ENCODE measurements at places on chromosomes 7 and 10.

DNA sequence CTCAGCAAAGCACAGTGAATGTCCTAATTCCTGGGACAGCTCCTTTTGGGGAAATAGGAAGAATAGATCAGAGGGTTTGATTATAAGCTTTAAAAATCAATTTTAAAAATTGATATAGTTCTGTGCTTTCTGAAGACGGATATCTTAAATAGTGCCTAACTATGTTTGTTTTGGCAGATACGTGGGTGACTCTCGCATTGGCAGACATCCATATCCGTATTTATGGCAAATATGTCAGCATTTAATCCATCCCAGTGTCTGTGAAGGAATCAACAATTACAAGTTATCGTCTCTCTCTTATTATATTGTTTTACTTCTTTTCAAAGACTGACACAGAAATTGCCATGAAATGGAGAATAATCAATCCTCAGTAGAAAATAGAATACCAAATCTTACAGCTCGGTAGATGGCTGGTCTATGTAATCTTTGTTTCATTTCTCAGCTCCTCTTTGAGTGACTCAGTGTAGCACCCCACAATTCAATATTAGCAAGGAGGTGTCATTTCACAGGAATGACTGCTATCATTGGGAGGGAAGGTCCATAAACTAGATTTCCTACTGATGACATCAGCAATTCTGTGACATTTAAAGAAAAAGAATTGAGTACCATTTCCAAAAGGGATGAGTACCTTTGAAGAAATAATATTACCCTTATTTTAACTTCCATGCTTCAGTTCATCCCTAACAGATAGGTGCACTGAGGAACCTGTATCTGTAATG lies 186.4 kb upstream of the NFE2L3 start:
- DNase-seq, result no peak

DNA sequence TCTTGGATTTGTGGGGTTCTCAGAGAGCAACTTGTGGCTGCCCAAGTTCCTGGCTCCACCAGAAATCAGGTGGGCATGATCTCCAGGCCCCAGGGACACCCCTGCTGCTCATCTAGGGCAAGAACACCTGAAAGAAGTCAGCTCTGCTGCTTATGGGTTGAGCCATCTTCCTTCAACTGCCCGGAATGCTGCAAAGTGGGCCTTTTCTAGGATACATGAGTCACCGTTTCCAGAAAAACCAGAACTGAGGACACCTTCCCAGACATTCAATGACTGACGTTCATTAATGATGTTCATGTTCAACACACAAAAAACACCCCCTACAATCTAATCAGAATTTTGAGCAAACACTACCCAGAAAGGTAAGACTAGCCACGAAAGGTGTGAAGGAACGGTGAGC lies 98.0 kb downstream of the MAD1L1 start:
- DNase-seq, result no peak

GRCh38 chr7:50988465-50988864 lies 205.8 kb upstream of the GRB10 start:
- DNase-seq, result no peak

DNA sequence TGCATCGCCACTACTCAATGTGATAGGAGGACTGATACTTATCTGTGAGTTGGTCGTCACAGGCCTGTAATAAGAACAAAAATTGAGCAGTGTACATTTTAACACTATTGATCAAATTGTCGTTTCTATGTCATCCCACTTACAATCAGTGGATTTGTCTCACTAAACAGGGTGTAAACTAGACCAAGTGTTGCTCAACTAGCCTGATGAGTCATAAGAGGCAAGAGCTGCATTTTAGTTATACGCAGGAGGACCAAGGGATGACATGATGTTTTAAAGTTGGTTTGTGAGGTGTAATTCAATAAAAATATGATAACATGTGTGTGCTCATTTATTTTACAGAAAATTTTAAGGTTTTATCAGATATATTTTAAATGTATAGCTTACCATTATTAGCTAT lies 1239.2 kb downstream of the REEP3 start:
- no peak for DNase-seq

DNA sequence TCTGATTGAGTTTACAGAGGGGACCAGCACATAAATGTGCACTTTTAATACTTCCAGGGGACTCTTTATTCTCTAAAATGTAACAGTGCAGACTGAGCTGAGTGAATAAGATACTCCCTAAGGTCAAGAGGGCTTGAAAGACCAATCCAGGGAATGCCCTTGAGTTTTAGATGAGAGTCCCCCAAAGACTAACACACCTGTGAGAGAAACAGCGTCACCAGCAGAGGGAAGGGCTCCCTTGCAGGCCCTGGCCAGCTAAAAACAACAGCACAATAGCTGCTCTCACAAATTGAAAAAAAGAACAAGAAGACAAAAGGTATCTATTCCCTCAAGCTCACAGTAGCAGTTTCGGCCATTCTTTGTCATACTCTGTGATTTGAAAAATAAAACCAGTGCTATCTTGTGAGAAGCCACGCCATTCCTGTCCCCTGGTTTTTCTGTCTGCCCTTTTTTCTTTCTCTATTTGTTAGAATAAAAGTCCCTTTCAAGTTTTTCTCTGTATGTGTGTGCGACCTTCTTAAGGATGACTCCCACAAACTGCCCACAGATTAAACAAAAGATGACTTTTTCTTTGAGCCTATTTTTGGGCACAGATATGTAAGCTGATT lies 230.4 kb upstream of the BMPER start:
- DNase-seq, result no peak

DNA sequence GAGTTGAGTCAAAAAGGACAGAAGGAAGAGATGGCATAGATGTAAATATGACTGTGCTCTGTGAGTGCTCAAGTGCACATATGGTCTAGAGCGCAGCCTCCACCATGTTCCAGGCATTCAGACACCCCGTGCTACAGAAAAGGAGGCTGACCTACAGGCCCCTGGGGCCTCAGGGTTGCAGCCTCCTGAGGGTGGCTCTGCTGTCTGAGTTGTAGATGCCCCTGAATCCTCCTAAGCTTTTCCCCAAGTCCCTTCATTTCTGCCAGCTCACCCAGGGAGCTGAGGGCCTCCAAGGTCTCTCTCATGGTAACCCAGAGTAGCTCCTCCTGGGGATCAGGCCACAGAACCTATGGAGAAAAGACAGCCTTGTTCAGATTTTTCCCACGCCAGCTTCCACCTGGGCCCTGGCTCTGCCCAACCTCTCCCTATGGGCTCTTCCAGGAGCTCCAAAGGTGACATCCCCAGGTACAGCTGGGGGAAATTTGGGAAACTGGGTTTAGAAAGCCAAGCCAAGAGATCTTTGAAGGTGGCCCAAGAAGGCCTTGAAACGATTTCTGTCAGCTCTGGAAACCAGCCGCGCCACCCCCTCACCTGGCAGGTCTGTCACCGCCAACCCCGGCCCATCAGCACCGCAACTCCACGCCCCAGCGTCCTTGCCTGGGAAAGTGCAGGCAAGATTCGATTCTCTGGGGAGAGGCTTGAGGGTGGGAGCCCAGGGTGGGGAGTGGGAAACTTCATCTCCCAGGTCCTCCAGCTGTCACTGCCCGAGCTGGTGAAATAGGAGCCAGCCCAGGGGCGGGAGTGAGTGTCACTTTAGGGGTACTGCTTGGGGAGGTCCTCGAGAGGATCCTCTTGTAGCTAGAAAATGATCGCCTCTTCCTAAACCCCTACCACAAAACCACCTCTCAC lies 2.4 kb downstream of the ZNF467 start:
- no peak for DNase-seq
